Daoy (cell line): ENCODE measurements at places on chromosomes 2 and 18. TPM values are rescaled to one million over a fixed set of nuclear protein-coding genes. Genes with fewer than 3 reads are reported as not detected.

Gene RAB1A
- total RNA-seq = 72.8 and 76.9 TPM in 2 replicates

Gene PPM1G
- 197 and 212 TPM in 2 replicates for total RNA-seq

Gene PLGLB1
- 0.29 and 1.3 TPM in 2 replicates for total RNA-seq

Gene ALS2
- total RNA-seq = 25.2 and 27.5 TPM in 2 replicates

Gene MATN3
- 0.29 and 0.30 TPM in 2 replicates for total RNA-seq

Gene DUSP2
- 21.1 and 24.4 TPM in 2 replicates for total RNA-seq

- DNase-seq = no peak
These were observed 68.1 kb downstream of the CCDC178 start for GRCh38 chr18:33372442-33372841.

DNA sequence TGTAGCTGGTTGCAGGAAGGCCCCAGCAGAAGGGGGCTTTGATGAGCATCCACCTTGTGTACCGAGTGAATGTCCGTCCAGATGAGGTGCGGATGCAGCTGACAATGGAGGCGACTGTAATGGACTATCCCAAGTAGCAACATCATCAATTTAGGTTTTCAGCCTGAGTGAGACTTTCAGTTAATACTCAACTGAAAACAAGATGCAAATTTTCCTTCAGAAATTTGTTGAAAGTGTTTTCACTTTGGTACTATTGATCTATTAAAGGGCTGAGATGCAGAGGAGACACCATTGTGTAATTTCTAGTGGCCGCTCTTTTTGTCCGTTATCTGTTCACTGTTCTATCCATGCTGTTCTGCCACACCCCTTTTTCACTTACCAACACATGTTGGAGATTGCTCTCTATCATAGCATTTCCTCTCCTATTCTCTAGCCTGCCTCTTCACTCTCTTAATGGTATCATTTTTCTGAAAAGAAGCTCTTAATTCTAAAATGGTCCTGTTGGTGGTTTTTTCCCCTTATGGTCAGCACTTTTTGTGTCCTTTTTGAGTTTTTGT, 12.0 kb upstream of the CASP8 start:
- no peak for DNase-seq

- no peak for DNase-seq
These were observed 1.2 kb upstream of the C2orf15 start for GRCh38 chr2:99140056-99140859.

DNA sequence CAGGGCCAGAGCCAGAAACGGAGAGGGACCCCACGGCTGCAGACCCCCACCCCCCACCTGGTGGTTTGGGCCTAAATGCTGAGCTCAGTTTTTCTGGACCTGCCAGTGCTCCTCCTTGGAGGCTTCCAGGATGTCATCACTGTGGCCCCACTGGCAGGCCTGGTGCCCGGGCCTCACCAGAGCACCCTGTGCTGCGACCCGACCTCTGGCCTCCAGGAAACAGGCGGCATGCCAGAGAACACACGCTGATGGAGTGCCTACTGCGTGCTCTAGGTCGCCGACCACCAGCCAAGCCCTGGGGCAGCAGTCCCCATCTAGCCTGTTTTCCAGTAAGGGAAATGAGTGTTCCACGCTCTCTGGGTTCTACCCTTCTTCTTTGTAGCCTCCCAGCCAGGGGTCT, 33.8 kb downstream of the HS6ST1 start:
- no peak for DNase-seq

DNA sequence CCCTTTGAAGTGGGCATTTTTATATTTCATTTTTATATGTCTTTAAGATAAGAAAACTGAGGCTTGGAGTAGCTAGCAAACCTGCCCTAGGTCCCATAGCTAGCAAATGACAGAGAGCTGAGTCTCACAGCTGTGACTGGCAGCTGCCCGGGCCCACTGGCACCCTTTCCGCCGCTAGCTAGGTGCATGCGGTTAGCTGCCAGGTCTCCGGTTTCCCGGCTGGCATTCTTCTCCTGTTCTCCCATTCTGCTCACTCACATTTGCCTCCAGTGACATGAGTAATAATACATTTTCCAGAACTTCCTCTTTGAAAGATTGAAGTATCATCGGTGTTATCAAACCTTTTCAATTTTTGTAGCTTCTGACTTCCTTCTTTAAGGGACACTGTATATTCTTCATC, 38.7 kb downstream of the MTCL1 start:
- no peak for DNase-seq

- no peak for DNase-seq
These were observed 111.4 kb downstream of the SPP2 start for GRCh38 chr2:234161932-234162331.

DNA sequence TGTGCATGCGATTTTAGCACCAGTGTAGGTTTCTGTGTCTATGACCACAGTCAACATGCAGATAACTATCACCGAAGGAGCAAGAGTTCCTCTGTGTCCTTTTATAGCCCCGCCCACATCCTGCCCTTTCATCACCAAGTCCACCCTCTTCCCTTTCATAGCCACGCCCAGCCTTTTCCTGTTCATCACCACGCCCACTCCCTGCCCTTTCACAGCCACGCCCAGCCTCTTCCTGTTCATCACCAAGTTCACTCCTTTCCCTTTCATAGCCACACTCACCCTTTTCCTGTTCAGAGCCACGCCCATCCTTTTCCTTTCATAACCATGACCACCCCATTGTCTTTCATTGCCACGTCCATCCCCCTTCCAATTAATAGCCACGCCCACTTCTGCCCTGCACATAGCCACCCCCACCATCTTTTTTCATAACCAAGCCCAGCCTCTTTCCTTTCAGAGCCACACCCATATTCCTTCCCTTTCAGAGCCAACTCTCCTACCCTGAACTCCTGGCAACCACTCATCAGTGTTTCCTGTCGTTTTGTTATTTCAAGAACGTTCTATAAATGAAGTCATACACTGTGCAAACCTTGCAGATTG, 273.9 kb downstream of the MYT1L start:
- DNase-seq = peak; percentile 97
